ENCODE measurements at places on chromosomes 5 and 9.
A peak's percentile ranks its signal among the peaks of the same experiment; 100 is the strongest.

DNA sequence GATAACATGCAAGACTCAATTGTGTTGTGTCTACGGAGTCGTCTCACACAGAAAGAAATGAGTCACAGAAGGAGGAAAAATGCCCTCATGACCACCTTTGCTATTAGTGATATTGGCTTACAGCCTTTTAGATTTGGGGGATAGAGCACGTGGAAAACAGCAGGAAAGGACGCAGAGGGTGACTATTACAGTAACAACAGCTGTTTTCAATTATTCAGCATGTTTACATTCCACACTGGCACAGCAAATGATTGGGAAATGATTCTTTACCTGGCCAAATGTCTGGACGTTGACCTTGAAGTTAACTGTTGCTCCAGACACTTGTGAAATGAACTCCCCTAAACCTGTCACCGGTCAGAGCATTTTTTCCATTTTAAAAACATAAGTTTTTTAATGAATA lies 46.8 kb downstream of the APTX start:
- no peaks in the 10 kb centered on the region for H3K36me3 ChIP-seq
- H3K27ac ChIP-seq = no peak overlapping the region
- peak; percentile 34 for DNase-seq
- peaks cover 20% of the 10 kb centered on the region for H3K4me1 ChIP-seq

DNA sequence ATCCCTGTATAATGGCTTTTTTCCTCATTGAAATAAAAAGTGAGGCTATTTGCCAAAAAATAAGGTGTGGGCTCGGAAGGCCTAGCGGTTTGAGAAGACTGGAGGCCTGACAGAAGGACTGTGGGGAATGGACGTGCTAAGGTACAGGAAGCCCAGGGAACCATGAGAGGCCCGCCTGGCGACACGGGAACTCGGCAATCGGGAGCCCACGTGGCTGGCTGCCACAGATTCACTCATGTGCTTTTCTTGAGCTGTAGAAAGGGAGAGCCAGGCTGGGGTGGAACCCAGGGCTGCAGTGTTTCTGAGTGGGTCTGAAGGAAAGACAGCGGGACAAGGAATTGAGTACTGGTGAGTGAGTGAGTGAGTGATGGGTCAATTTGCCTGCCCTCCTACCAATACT lies 11.9 kb upstream of the DDX41 start:
- no peaks in the 10 kb centered on the region for H3K27me3 ChIP-seq
- H3K36me3 ChIP-seq = peaks cover 10% of the 10 kb centered on the region
- H3K4me1 ChIP-seq = no peaks in the 10 kb centered on the region
- no peak overlapping the region for H3K27ac ChIP-seq
- DNase-seq = no peak

DNA sequence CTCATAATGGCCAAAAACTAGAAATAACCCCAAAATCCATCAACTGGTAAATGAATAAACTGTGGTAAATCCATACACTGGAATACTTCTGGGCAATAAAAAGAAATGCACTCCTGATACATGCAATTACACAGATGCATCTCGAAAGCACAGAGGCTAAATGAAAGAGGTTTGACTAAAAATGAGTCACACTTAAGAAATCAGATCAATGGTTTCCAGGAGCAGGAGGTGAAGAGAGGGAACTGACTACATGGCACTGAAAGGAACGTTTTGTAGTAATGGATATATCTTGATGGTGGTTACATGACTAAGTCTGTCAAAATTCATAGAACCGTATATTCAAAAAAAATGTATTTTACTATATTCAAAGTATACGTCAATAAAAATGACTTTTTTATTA lies 42.4 kb downstream of the STRBP start:
- peaks cover 14% of the 10 kb centered on the region for H3K4me1 ChIP-seq
- H3K27me3 ChIP-seq = no peaks in the 10 kb centered on the region
- H3K4me3 ChIP-seq = no peak overlapping the region
- H3K27ac ChIP-seq = no peak overlapping the region
- DNase-seq = no peak

GRCh38 chr5:9361835-9362234 lies 184.0 kb downstream of the SEMA5A start:
- no peak overlapping the region for H3K4me3 ChIP-seq
- no peak overlapping the region for H3K27ac ChIP-seq
- H3K36me3 ChIP-seq = peaks cover 3% of the 10 kb centered on the region
- peaks cover 70% of the 10 kb centered on the region for H3K4me1 ChIP-seq
- H3K27me3 ChIP-seq = no peaks in the 10 kb centered on the region

- no peak overlapping the region for H3K27ac ChIP-seq
- H3K36me3 ChIP-seq = no peaks in the 10 kb centered on the region
- H3K4me3 ChIP-seq = no peak overlapping the region
- peak; percentile 13 for DNase-seq
- no peaks in the 10 kb centered on the region for H3K4me1 ChIP-seq
Measured at GRCh38 chr5:66440202-66440680, 156.0 kb upstream of the MAST4 start.

GRCh38 chr5:111061618-111062017 lies 9.9 kb upstream of the TSLP start:
- H3K4me1 ChIP-seq = no peaks in the 10 kb centered on the region
- no peak for DNase-seq
- peaks cover 2% of the 10 kb centered on the region for H3K27me3 ChIP-seq
- no peak overlapping the region for H3K27ac ChIP-seq
- no peak overlapping the region for H3K4me3 ChIP-seq

- peak overlapping the region; percentile 77 for H3K4me3 ChIP-seq
- H3K27ac ChIP-seq = peak overlapping the region; percentile 95
- no peaks in the 10 kb centered on the region for H3K27me3 ChIP-seq
- peaks cover 64% of the 10 kb centered on the region for H3K4me1 ChIP-seq
Measured at GRCh38 chr9:124698265-124698664, 72.8 kb downstream of the NR6A1 start.

GRCh38 chr5:151912360-151912759 lies 12.3 kb downstream of the GLRA1 start:
- peaks cover 2% of the 10 kb centered on the region for H3K27me3 ChIP-seq
- H3K27ac ChIP-seq = no peak overlapping the region
- H3K36me3 ChIP-seq = no peaks in the 10 kb centered on the region
- H3K4me1 ChIP-seq = 0 out of 2 replicates have a peak, but pooled peaks cover 6% of the 10 kb centered on the region
- no peak for DNase-seq

DNA sequence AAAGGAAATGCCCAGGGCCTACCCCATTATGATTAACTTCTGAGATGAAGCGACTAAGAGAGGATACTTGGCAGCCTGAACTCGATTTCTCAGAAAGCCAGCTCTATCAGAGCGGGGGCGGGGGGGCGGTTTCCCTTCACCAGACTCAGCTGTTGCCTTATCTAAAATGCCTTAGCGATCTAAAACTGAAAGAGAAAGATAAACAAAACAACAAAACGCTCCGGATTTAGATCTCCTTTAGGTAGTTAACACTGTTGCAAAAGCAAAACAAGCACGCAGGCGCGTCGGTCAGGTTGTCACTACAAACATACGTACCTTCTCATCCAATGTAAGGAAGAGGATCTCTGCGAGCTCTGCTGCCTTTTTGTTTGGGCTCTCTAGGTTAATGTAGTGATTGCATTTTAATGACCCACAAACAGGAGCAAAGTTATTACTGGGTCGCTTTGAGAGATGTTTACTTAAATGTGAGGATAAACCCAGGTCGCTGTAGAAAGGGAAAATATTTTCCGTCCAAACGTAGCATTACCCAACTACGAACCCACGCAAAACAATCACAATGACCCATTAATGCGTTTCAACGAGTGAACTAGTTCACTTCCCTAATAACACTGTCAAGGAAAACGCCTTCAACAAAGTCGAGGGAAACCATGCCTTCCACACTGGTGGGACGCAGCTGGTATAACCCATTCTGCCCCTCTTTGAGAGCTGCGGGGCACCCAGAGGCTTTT lies 982 bp downstream of the EPB41L4A start:
- H3K27ac ChIP-seq = no peak overlapping the region
- peaks cover 27% of the 10 kb centered on the region for H3K27me3 ChIP-seq
- no peaks in the 10 kb centered on the region for H3K36me3 ChIP-seq
- H3K4me1 ChIP-seq = peaks cover 8% of the 10 kb centered on the region

DNA sequence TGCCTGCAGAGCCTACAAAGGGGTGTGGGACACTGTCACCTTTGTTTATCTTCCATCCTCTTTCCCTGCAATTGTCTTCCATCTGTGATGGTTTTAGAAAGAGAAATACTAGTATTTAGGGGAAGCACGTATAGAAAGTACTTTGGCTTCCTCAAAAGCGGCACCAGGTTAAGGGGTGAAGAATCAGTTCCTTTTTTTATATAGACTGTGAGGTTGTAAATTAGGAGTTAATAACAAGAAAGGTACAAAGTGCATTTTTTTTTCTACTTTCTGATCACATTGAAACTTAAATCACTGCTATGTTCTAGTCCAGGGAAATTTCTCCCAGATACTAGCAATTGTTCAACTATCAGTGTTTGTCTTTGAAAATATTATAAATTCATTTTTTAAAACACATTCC lies 219.3 kb downstream of the CEMIP2 start:
- no peak for DNase-seq
- H3K36me3 ChIP-seq = no peaks in the 10 kb centered on the region
- H3K4me1 ChIP-seq = no peaks in the 10 kb centered on the region

- no peaks in the 10 kb centered on the region for H3K36me3 ChIP-seq
- H3K27ac ChIP-seq = no peak overlapping the region
- H3K4me1 ChIP-seq = no peaks in the 10 kb centered on the region
- no peak overlapping the region for H3K4me3 ChIP-seq
- no peak for DNase-seq
Measured at GRCh38 chr5:68745448-68745847, 348.4 kb upstream of the SLC30A5 start.

DNA sequence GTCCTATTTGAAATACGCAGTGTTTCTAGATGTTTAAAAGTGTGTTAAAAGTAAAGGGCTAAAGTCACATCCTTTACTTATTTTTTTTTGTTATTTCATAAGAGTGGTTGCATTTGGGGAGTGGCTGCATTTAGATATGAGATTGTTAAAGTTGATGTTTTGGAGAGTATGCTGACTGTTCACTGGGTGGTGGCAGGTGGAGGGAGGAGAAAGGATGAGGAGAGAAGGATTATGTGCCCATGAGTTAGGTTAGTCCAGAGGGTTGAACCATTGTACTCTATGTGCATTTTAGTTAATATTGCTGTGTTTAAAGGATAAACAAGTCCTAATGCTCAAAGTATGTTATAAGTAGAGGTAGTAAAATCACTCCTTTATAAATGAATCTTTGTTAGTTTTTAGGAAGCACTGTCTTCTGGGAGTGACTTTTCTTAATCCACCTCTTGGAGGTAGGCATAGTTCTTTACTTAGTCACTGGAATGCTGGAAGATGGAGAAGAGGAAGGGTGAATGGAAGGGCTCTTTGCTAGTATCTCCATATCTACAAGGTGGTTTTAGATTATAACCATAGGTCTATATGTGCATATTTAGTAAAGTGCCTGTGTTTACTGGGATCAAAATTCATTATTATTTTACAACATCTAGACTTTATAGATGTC lies 332.3 kb downstream of the NPR3 start:
- no peak for DNase-seq
- peaks cover 59% of the 10 kb centered on the region for H3K36me3 ChIP-seq
- H3K4me1 ChIP-seq = peaks cover 48% of the 10 kb centered on the region
- no peaks in the 10 kb centered on the region for H3K27me3 ChIP-seq
- no peak overlapping the region for H3K27ac ChIP-seq
- no peak overlapping the region for H3K4me3 ChIP-seq

GRCh38 chr9:108225149-108225800 lies 630.5 kb downstream of the ACTL7B start:
- H3K4me3 ChIP-seq = no peak overlapping the region
- H3K27me3 ChIP-seq = no peaks in the 10 kb centered on the region
- no peak for DNase-seq
- no peaks in the 10 kb centered on the region for H3K36me3 ChIP-seq
- no peaks in the 10 kb centered on the region for H3K4me1 ChIP-seq

DNA sequence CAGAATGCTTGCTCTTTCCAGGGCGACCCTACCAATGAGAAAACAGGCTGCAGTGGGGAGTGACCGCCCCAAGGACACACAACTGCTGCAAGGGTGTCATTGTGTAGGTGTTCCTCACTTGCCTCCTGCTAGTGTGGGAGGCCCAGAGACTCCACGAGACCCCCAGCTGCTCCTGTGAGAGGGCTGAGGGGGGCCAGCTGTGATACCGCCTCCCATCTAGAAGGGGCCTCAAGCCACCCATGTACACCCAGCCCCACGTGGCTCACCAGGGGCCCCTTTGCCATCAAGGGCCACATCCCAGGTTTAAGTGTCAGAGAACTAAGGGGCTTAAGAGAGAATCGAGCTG lies 1.3 kb upstream of the ASS1 start:
- no peak overlapping the region for H3K4me3 ChIP-seq
- no peak for DNase-seq
- H3K27me3 ChIP-seq = peaks cover 2% of the 10 kb centered on the region
- H3K4me1 ChIP-seq = peaks cover 29% of the 10 kb centered on the region
- peaks cover 13% of the 10 kb centered on the region for H3K36me3 ChIP-seq
- H3K27ac ChIP-seq = no peak overlapping the region

GRCh38 chr9:22208846-22209585 lies 199.9 kb upstream of the CDKN2B start:
- DNase-seq = no peak
- H3K4me3 ChIP-seq = peak overlapping the region; percentile 74
- H3K4me1 ChIP-seq = peaks cover 59% of the 10 kb centered on the region
- H3K36me3 ChIP-seq = no peaks in the 10 kb centered on the region

DNA sequence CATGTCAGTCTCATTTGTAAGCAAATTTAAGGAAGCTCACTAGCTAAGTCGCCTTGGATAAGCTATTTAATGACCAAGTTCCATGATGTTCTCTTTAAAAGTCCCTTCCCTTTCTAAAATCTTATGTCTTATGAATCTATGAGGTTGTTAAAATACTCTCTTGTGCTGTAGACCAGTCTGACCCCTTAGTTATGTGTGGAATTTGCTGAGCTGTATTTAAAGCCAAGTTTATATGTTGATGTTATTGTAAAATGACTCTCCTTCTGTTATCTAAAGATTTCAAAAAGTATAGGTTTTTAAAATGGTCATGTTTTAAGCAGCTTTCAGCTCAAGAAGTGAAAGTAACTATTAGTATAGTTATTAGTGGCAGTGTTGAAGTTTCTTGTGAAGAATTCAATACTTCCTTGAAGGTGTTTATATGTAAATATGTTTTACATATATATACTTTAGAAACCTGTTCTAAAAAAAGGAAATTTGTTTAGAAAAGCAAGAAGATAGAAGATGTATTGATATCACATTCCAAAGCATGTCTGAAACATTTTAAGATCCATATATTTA lies 92.2 kb downstream of the CDC42SE2 start:
- H3K4me3 ChIP-seq = peak overlapping the region; percentile 58
- peak overlapping the region; percentile 67 for H3K27ac ChIP-seq
- H3K36me3 ChIP-seq = peaks cover 5% of the 10 kb centered on the region
- H3K4me1 ChIP-seq = peaks cover 31% of the 10 kb centered on the region

DNA sequence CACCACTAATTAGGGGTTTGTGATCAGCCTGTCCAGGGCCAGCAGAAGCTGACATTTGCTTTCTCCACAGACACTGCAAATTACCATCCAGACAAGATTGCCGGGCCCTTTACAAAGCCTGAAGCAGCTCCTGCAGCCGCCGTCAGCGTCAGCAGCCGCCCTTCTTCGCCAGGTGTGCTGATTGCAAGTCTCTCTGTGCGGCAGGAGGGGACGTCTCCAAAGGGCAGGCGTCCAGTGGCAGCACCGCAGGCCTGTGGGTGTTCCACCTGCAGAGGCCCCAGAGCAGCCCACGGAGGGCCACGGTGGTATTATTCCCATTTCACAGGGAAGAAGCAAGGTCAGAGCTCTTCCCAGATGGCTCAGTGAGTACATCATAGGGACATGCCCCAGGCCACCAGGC lies 108.0 kb upstream of the PPP1R26 start:
- peaks cover 10% of the 10 kb centered on the region for H3K27me3 ChIP-seq
- no peaks in the 10 kb centered on the region for H3K36me3 ChIP-seq
- H3K4me3 ChIP-seq = no peak overlapping the region
- no peak overlapping the region for H3K27ac ChIP-seq
- no peaks in the 10 kb centered on the region for H3K4me1 ChIP-seq
- no peak for DNase-seq
